ENCODE measurements at places on chromosomes 13 and 19.
A peak's percentile ranks its signal among the peaks of the same experiment; 100 is the strongest.

DNA sequence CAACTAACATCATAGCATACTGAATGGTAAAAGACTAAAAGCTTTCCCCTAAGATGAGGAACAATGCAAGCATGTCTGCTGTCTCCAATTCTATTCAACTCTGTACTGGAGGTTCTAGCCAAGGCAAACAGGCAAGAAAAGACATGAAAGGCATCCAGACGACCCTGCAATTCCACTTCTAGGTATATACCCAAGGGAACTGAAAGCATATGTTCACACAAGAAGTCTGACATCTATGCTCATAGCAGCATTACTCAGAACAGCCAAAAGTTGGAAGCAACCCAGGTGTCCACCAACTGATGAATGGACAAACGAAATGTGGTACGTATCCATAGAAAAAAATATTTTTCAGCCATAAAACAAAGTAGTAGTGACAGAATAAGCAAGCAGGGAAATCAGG is 39.1 kb downstream of the PEPD start:
- DNase-seq: no peak

- DNase-seq: no peak
Observed at GRCh38 chr13:98942485-98942884, 35.4 kb downstream of the DOCK9 start.

DNA sequence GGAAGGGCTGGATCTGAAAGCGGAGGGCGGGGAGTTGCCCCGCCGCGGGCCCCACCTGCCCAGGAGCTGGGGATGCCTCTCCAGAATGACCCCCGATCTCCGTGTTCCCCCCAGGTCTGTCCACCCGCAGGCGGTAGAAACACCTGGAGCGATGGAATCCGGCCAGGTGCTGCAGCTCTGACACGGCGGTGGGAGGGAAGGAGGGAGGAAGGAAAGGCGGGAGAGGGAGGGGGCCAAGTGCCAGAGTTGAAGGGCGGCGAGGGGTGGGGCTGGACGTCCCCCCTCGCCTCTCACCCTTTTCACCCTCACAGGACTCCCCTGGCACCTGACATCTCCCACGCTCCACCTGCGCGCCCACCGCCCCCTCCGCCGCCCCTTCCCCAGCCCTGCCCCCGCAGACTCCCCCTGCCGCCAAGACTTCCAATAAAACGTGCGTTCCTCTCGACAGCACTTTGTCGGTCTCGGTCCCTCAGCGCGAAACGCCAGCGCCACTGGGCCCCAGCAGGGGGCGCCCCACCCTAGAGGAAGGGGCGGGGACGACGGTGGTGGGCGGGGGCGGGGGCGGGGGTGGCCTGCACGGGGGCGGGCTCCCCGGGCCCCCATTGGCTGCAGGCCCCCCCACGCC is 337 bp upstream of the FXYD7 start:
- peak; percentile 43 for DNase-seq

DNA sequence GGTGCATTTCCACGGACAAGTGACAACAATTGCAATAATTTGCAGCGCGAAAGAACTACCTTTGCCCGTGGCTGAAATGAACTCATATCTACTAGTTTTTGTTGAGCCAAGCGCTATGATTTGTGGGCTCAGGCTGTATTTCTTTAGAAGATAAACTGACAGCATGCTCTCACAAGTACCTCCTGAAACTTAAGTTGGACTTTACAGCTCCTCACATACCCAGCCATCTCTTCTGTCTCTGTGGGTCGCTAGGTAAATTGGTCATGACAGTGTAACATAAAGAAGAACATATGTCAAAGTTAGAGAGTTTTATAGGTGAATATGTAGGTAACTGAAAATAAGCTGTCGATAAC is 839 bp downstream of the COG6 start:
- no peak for DNase-seq

DNA sequence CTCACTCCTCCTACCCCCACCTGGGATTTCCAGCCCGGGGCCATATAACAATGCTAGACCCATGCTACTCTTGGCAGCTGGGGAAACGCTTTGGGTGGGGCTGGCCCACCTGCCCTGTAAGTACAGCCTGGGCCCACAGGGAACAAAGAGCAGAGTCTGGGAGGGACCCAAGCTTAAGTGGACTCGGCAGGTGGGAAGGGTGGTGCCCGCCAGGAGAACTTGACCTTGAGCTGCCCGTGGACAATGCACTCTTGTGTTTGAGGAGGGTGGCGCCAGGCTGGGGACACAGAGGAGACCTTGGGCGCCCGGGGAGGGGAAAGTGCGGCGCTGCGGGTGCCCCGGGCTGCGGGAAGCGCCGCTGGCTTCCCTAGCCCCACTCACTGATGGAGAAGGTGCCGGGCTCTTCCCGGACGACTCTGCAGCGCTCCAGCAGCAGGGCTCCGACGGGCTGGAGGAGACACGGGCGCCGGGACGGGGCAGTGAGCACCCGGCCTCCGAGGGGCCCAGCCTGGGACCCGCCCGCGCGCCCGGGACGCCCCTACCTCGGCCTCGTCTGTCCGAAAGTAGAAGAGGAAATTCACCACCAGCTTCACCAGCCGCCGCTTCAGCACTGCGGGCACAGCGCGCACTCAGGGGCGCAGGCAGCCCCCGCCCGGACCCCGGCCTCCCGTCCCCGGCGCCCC is 607 bp downstream of the PLEKHJ1 start:
- DNase-seq: no peak

DNA sequence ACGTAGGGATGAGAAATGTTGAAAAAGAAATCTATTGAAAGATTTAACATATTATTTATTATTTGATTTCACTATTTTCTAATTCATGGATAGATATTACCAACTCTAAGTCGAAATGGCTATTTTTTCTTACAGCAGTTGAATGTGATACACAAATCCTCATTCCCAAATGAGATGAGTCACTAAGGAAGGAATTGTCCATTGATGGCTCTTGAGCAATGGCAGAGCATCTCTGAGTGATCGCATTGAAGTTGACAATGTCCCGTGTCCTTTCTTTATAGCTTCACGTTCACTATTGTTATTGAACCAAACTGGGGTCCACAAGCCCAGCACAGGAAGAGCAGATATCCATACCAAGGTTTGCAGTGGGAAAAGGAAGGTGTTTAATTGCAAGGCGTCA is 648.3 kb upstream of the SPRY2 start:
- DNase-seq: no peak

All from AG08395 (cell line).